ENCODE measurements at places on chromosomes 7 and 10.

- DNase-seq: no peak
Measured at GRCh38 chr7:93039786-93040185, 78.0 kb downstream of the SAMD9 start.

- DNase-seq: no peak
Measured at GRCh38 chr10:18456984-18457383, 194.4 kb downstream of the NSUN6 start.

- DNase-seq: no peak
Measured at GRCh38 chr10:15197276-15197675, 28.8 kb upstream of the NMT2 start.

DNA sequence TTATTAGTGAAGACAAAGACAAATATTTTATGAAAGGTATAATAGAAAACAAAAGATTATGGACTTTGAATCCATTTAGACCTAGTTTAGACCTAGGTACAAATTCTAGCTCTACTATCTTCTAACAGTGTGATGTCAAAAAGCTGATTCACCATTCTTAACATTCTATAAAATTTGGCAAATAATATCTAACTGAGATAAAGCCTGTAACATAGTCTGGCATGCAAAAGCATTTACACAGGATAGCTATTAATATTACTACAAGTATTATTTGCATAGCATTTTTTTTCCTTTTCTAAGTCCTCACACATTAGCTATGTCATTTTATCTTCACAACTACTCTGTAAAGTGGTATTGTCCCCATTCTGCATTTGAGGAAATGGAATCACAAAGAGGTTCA, 179.6 kb upstream of the LRRTM3 start:
- no peak for DNase-seq

DNA sequence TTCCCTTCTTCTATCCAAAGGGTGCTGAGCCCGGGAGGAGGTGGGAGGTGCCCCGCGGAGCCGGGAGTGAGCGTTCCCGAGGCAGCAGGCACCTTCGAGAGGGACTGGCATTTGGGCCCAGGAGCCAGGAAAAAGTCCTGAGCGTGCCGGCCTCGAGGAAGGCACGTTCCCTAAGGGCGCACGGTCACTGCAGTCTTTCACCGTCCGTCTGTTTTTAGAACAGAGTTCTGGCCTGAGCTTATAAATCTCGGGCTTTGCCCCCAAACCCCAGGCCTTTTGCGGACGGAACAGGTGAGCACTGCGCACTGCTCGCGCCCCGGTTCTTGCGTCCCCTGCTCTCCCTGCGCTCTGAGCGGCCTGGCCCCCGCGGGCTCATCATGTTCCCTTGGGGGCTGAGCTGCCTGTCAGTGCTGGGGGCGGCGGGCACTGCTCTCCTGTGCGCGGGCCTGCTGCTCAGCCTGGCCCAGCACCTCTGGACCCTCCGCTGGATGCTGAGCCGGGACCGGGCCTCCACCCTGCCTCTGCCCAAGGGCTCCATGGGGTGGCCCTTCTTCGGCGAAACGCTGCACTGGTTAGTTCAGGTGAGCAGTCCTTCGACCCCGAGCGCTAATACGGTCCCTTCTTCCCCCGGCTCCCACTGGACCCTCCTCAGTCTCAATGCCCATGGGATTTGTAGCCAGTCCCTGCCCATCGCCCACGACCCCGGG, 442 bp downstream of the CYP26C1 start:
- DNase-seq: peak; percentile 86

DNA sequence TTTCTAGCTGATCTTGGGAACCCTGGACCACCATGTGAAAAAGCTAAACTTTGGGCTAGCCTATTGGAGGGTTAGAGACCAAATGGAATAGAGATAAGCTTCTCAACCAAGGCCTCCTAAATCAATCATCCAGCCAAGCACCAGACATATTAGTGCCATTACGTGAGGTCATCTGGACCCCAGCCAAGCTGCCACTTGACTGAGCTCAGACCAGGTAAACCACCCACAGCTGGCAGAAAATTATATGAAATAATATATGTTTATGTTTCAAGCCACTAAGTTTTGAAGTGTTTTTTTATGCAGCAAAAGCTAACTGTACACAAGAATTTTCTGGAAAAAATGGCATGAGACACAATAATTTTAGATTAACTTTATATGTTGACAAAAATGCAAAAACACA, 82.6 kb upstream of the PCGF5 start:
- no peak for DNase-seq

- DNase-seq: peak; percentile 62
Measured at GRCh38 chr10:639751-640672, 49.5 kb downstream of the DIP2C start.

GRCh38 chr7:75950111-75950681, 35.2 kb downstream of the POR start:
- DNase-seq: no peak

DNA sequence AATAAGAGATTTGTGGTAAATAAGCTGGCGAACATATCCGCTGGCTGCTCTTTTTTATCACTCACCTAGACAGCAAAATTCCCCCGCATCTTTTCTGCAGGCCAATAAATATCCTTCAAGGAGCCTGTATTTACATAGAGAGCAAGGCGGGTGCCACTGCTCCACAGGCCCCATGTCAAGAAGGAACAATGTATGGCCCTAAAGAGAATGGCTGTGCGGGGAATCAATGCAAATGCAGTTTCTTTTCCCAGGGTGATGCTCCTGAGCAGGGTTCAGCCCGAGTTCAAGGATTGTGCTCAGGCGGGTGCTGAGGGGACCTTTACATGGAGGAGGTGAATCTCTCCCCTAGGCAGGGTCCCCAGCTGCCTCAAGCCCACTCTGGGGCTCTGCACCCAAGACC, 494.2 kb upstream of the ZMIZ1 start:
- no peak for DNase-seq

- no peak for DNase-seq
Measured at GRCh38 chr7:77475181-77475580, 59.0 kb upstream of the GSAP start.

DNA sequence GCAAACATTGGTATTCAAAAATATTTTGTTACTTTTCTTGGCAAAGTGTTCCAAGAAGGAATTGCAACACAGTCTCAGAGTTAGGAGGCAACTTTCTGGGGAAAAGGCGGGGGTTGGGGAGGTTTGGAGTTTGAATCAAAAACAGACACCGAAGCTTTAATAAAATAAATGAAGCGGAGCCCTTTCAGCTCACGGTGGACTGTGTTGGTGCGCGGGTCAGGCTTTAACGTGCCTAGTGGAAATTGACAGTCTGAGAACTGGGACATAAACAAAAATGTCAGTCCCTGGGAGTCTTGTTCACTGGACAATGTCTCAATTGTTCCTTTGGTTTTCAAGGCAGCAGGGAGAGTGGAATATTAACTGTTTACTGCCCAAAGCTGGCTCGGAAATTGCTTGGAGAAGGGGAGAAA, 109.3 kb downstream of the TCF7L2 start:
- DNase-seq: peak; percentile 84

- DNase-seq: peak; percentile 44
Measured at GRCh38 chr10:34732926-34733325, 82.2 kb downstream of the PARD3 start.

- no peak for DNase-seq
Measured at GRCh38 chr10:111384556-111384955, 307.7 kb downstream of the ADRA2A start.

- no peak for DNase-seq
Measured at GRCh38 chr7:69813637-69814240, 215.5 kb downstream of the AUTS2 start.

DNA sequence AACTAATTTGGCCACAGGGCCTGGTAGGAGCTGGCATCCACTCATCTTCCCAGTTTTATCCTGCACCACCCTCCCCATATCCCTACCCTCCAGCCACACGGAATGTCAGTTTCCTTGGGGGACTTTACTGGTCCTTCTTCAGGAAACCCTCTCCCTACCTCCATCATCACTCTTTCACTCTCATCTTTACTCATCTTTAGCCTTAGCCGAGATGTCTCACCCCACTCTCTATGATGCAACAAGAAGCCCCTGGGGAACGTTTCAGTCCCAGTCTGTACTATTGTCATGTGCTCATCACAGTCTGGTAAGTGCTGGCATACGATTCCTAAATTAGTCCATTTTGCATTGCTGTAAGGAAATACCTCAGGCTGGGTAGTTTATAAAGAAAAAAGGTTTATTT, 34.9 kb upstream of the TMEM248 start:
- no peak for DNase-seq

DNA sequence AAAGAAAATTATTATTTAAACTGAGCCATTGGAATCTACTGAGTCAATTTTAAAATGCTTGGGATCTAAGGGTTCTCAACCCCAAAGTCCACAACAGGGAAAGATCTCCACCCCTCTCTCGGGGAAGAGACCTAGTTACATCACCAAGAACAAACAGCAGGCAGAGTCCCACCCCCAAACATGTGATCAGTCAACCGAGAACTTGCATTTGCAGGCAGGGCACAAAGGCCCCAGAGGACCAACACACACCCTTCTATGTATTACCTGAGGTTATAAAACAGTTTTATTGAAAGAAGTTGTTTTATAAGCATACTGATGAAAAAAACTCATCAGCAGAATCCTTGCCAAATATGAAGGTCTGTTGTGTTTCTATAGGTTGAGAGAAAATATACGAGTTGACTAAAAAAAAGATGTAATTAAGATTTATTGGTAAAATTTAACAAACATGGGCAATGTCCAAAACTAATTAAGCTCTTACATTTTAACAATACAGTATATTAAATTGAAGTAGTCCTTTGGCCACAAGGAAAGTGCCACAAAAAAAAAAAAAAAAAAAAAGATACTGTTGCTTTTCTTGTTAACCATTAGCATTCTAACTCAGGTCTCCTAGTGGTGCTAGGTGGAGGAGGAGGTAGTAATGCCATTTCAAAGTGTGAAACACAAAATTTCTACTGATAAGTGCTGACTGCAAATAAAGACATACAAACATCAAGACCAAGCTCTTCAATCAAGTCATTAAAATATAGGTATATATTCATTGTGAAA, 975 bp upstream of the USP54 start:
- peak; percentile 65 for DNase-seq

DNA sequence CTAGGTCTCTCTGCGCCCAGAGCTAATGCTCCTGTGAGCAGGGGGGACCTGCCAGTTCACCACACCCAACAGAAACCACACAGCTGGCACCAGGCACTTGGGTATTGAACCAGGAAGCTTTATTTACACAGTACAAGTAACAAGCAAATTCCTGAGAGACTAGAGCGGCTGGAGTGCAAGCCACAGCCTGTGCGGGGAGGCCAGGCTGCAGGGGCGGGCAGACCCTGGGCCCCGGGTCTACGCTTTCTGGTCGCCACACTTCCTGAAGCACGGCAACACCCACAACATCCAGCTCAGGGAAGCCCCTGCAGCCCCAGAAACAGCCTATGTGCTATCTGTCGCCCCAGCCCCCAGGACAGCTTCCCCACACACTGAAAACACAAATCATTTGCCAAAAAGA, 125.0 kb downstream of the FAM53B start:
- peak; percentile 92 for DNase-seq

DNA sequence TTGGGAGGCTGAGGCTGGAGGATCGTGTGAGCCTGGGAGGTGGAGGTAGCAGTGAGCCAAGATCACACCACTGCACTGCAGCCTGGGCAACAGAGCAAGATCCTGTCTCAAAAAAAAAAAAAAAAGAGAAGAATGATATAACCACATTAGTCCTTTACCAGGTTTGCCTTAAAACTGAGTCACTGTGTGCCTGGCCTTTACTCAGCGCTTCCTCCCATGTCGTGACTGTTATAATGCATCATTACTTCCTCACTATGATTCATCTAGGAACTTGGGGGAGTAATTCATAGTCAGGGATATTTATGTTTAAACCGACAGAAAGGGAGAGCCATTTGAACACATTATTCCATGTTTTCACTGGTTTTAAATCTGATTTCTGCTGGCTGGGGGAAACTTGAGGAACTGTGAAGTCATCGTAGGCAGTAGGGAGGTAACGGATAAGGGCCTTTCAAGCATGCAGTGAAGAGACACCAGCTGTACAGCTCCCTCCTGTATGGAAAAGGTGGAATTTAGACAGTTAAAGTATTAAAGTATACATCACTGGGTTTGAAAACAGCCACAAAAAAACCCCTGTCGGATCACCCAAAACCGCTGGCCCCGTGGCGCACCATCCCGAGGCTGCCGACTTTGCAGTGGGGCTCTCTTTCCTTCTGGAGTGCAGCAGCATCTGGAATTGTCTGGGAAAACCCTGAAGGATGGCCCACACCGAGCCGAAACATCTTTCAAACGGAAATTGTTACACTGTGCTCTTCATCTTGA, 119.8 kb downstream of the NKX6-2 start:
- peak; percentile 99 for DNase-seq

DNA sequence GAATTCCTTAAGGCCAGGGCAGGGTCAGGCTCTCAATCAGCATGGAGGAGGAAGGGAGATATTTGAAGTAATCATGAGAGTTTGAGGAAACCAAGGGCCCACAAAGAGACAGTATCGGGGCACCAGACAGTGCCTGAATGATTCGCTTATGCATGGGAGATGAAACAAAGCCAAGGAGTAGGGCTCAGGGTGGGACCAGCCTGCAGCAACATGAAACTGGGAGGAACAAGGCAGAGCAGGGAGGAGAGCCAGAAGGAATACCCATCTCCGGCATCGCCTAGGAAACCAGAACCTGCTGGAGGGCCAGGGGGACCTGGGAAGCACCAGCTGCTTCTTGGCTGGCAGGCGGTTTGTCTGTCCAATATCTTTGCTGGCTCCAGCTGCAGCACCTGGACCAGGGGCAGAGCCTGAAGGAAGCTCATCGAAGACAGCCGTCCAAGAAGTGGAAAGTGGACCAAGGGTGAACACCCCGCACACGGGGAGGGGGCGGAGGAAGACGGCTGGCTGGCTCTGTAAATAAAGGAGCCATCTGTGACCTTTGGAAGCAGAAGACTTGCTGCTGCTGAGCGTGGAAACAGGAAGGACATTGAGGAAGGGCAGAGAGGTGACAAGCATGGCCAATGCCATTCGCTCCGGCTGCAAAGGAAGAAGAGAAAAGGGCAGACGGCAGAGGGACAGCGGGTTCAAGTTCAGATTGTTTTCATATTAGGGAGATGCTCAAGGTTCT, 34.4 kb upstream of the ECHDC3 start:
- DNase-seq: peak; percentile 66

DNA sequence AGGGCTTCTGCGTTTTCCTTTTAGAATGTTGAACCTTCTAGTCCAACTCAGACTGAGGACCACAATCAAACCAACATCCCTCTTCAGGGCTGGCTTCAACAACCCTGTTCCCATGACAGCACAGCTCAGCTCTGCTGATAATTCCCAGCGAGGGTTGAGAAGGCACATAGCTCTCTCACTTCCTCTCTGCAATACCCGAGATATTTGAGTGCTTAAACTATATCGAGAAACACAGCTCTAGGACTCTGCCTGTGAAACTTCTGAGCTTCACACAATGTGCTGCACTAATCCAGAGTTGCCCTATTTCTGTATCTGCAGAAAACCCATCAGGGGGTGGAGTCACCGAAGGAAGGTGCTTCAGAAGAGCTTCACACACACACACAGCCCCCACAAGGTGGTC, 1.6 kb upstream of the ADARB2 start:
- no peak for DNase-seq

Measured in osteoblast (primary cell).